ENCODE measurements at places on chromosomes 4 and X.

DNA sequence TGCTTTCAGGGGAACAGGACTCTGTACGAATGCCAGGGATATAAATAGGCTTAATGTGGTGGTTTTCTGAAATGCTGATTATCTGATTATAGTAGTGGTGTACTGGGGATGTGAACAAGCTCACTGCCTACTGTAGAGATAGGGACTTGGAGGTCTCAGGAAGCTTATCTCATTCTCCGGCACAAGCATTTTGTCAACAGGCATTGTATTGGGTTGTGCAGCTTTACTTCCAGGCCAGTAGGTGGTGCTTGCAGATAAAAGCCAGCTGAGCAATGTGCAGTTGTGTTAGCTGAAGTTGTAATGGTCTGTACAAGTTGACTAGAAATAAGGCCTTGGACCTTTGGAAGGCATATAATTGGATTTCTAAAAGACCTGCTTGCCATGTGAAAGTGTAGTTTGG is 49.5 kb upstream of the TMLHE start:
- DNase-seq, result no peak

- peak; percentile 27 for DNase-seq
These were observed 118.8 kb downstream of the GABRA2 start for GRCh38 chr4:46270986-46271596.

DNA sequence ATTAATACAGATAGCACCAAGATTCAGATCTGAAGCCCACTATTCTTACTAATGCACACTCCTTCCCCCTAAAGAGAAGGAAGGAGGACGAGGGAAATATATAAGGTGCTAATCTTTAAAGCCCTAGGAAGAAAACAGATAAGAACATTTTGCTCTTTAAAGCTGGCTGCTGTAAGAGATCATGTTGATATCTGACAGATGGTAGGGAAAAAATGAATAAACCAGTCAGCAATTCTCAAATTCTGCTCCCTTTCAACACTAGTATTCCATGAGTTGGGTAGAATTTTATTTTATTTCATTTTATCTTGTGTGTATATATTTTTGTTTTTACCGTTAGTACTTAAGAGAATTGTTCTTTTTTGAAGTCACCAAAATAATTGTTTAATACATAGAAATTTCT is 19.2 kb downstream of the OTC start:
- DNase-seq, result no peak

- peak; percentile 20 for DNase-seq
These were observed 65.4 kb upstream of the ENPP6 start for GRCh38 chr4:184282895-184283654.

GRCh38 chrX:73828080-73828720 is 265.2 kb downstream of the CHIC1 start:
- no peak for DNase-seq

- no peak for DNase-seq
These were observed 7.1 kb downstream of the CA5B start for GRCh38 chrX:15745179-15745578.

DNA sequence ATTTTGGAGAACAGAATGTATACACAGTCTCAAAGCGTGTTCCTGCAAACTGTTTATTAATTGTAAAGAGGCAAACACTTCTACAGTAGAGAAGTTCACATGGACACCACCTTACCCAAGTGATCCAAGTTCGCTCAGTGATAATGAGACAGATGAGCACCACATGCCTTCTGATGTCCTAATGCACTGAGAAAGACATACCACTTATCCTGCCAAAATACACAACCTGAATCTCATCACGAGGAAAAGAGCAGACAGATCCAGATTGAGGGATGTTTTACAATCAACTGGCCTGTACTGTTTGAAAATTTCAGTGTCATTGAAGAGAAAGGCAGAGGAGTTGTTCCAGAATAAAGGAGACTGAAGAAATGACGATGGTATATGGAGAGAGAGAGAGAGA is 12.4 kb downstream of the PPEF1 start:
- no peak for DNase-seq

DNA sequence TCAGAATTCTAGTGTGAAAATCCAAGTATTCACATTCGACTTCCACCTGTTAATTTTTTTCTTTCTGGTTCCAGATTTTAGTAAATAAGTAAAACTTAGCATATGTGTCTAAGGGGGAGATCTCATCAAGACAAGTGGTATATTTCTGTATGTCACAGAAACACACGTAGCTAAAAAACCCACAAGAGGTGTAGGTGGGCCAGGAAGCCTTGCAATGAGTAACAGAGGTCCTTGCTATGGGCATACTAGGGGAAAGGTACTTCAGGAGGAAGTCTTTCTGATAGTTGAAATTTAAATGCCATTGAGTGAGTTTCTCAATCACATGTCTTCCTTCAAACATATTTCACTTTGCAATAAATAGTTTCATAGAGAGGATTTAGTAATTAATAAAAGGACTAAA is 315.8 kb downstream of the MID1IP1 start:
- DNase-seq, result no peak

DNA sequence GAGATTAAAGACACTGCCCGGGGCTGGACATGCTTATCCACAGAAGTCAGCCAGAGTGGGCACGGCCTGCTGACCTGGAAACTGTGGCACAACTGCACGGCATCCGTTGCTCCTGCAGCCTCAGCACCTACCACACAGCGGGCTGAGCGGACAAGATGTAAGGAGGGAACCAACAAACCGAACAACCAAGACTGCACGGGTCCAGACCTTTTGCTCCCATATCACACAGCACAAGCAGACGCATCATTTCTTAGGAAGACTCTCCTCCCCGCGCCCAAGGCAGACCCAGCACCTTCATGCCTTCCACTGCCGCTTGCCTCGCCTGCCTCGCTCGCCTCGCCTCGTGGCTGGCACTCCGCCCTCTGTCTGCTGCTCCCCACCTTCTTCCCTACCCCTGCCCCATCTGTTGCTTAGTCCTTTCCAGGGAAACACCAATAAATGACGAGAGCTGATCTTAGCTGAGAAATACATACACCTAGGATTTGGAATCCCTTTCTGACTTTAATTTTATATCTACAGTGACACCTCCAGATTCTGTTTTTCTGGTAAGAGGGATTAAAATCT is 79.0 kb downstream of the AFAP1 start:
- DNase-seq, result peak; percentile 29

DNA sequence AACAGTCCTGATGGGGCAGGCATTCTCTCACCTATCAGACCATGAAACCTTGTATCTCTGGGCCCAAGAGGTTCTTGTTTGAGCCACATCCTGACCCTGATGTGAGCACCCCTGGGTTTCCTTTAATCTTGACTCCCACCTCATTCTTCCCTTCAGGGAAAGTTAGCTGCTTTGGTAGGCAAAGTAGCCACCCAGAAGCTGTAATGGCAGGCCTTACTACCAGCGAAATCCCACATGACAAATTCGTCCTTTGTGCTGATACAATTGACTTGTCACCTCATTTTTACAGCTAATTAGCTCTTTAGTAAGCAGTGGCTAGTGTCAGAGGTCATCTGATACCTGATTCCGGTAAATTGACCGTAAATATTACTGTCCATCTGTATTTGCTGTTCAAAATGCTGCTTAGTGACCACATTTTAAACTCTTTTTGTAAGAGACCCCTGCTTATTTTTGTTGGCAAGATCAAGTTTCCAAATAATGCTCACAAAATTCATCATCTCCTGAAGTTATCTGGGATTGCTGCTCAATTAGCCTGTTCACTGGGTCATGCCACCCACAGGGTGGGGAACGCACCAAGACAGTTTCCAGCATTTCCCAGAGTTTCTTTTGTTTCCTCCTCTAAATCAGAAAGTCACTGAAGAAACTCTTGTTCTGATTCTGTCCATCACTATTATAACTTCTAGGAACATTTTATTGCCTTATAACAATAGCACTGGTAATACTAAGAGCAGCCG is 329.7 kb downstream of the GPAT3 start:
- peak; percentile 16 for DNase-seq

- no peak for DNase-seq
These were observed 168.5 kb upstream of the USP38 start for GRCh38 chr4:143016171-143016570.

DNA sequence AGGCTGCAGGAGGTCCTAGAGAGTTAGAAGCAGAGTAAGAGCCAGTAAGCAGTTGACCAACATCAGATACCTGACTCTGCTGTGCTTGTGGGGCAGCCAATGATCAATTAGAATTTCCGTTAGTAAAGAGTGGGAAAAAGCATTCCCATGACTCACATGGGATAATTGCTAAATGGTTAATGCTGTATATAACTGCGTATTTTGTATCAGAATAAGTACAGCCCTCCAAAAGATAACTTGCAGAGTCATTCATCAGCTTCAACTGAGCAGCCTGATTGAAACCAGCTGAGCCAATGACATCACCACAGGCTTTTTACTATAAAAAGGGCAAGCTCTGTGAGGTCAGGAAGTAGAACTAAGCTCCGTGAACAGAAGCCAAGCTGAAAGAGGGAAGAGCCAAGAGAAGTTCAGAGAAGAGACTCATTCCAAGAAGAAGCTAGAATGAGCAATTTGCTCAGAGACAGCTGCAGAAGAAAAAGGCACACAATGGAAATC is 67.9 kb downstream of the PPP3CA start:
- peak; percentile 62 for DNase-seq

DNA sequence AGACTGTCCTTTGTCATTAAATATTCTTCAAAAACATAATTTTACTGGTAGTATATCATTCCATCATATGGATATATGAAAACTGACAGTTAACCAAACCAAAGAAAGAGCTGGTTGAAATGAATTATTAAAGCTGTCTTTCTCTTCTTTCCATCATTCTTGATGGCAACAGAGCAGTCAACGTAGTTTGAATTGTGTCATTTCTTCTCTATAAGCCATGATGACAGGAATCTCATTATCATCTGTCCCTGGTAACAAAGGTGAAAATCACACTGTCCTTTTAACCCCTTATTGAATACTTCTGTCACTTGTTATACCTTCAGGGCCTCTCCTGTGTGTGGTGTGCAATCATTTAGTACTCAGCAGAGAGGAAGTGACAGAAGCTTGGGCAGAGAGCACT is 197.0 kb upstream of the SLITRK2 start:
- DNase-seq, result no peak

DNA sequence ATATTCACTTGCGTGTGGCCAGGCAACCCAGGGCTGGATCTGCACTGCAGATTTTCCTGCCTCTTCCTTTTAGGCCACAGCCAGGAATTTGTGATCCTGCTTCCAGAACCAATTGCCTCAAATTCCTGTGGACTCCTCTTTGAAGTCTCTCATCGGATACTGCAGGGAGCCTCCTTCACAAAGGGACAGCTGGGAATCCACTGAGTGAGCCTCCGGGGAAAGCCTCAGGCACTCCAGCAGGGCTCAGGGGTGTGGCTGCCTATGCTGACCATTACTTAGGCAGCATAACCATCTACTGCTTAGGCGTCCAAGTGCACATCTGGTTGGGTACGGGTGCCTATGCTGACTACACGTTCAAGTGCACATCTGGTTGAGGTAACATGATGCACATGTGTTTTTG is 321.5 kb downstream of the NLGN4X start:
- no peak for DNase-seq

DNA sequence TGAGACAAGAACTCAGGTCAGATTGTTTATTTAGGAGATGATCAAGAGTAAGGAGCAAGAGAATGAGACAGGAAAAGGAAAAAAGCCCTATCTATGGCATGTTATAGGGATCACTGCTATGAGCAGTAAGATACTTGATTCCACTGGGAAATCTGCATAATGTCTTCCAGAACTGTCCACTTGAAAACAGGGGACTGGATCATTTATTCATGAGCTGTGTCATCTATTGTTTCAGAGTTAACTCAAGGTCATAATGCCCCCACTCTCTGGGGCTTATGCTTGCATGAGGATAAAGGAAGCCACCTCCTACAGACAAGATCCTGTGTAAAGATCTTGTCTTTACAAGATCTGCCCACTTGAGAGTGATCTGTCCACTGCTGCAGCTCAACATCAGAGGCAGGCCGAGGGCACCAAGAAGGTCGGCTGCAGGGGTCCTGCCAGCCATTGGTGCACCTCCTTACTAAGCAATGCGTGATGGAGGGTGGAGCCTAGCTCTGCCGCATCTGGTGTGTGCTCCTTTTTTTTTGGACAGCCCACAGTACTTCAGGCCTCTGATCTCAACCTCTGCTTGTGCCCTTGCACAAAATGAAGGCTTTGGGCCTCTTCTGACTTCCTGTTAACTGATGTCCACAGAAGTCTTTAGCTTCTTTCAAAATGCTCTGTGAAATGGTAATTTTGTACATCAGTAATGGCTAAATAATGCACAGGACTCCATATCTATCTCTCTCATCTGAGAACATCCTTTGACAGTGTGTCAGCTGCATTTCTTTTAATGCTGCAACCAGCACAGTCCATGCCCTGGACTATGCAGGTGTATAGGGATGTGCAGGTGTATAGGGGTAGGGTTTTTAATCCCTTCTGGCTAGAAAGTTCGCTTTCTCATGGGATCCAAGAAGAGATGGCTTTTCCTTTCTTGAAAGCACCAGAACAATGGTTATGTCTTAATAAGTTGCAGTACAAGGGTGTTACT is 95.9 kb upstream of the TRPC3 start:
- DNase-seq, result no peak

- DNase-seq, result no peak
These were observed 196.2 kb upstream of the TENT5D start for GRCh38 chrX:80223982-80224579.

DNA sequence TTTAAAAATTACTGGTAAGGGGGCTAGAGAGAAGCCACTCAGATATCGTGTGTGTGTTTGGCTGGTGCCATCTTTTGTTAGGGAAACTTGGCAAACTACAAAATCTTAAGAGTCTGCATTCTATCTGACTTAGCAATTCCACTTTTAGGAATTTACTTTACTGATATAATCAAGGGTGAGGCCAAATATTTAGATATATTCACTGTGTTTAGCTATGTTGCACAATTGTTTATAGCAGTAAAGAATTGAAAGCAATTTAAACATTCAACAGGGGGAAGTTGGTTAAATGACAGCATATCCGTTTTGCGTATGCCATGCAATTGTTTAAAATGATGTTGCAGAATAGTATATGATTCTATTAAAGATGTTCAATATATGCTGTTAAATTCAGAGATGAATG is 6.4 kb upstream of the HERC3 start:
- DNase-seq, result no peak

DNA sequence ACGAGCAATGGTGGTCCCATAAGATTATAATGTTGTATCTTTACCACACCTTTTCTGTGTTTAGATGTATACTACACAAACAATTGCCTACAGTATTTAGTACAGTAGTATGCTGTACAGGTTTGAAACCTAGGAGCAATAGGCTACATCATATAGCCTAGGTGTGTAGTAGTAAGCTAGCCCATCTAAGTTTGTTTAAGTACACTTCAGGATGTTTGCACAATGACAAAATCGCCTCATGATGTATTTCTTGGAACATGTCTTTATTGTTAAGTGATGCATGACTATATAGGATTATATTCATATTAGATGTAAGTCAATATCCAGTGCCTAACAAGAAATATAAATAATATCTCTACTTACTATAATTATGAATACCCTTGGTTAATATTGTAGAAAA is 104.6 kb downstream of the SLC10A6 start:
- no peak for DNase-seq

GRCh38 chr4:102420563-102421398 is 75.5 kb upstream of the SLC39A8 start:
- no peak for DNase-seq

All from astrocyte of the hippocampus (primary cell).